Activated T-helper 1 cell treated with anti-CD3 and anti-CD28 coated beads, Interleukin-12 subunit alpha, Interleukin-12 subunit beta, Interleukin-2, Interleukin-4 antibody, amounts not matched to agents 30 ng/mL and 10 ng/mL and 1 ng/mL, durations not matched to agents 14 hours and 24 hours and 36 hours (primary cell): ENCODE measurements at places on chromosomes 3 and 15. TPM values are rescaled to one million over a fixed set of nuclear protein-coding genes. Genes with fewer than 3 reads are reported as not detected.

GRCh38 chr3:105798381-105798934 lies 70.4 kb downstream of the CBLB start:
- no peak for DNase-seq
- peaks cover 72% of the 10 kb centered on the region for H3K4me1 ChIP-seq
- H3K36me3 ChIP-seq: peaks cover 58% of the 10 kb centered on the region
- H3K27me3 ChIP-seq: no peaks in the 10 kb centered on the region
- H3K27ac ChIP-seq: peak overlapping the region; percentile 57

DNA sequence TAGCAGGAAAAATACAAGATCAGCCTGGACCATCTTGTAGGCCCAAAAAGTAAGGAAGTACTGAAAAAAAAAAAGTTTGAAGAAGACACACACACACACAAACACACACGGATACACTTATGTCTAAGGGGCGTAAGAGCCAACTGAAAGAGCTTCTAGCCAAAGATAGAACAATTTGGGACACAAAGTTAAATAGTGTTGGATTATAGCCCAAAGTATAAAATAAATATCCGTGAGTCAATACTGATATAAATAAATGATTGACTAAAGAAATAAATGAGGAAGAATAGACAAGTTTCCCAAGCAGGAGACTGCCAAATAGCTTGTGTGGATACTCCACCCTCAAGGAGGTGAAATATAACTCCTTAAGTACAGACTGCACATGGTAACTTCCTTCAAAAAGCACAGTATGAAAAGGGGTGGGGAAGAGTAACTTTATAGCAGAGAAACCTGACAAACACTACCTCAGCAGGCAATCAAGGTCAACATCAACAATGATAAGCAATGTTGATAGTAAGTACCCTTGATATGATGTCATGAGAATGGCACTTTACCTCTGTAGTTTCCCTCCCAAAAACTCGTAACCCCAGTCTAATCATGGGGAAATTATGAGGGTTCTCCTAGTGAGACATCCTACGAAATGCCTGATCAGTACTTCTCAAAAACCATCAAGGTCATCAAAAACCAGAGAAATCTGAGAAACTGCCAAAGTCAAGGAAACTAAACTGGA lies 187.3 kb upstream of the ATP11B start:
- peaks cover 7% of the 10 kb centered on the region for H3K27me3 ChIP-seq
- no peaks in the 10 kb centered on the region for H3K36me3 ChIP-seq
- no peaks in the 10 kb centered on the region for H3K4me1 ChIP-seq
- H3K4me3 ChIP-seq: no peak overlapping the region
- H3K27ac ChIP-seq: no peak overlapping the region

- no peak overlapping the region for H3K27ac ChIP-seq
- H3K4me1 ChIP-seq: no peaks in the 10 kb centered on the region
- no peaks in the 10 kb centered on the region for H3K36me3 ChIP-seq
- no peak overlapping the region for H3K4me3 ChIP-seq
Measured at GRCh38 chr3:159875116-159875515, 113.5 kb upstream of the IL12A start.

Gene GHSR
- not detected in 2 replicates for total RNA-seq
